Foreskin melanocyte (primary cell): ENCODE measurements at places on chromosomes 5 and 9.
A peak's percentile ranks its signal among the peaks of the same experiment; 100 is the strongest.

DNA sequence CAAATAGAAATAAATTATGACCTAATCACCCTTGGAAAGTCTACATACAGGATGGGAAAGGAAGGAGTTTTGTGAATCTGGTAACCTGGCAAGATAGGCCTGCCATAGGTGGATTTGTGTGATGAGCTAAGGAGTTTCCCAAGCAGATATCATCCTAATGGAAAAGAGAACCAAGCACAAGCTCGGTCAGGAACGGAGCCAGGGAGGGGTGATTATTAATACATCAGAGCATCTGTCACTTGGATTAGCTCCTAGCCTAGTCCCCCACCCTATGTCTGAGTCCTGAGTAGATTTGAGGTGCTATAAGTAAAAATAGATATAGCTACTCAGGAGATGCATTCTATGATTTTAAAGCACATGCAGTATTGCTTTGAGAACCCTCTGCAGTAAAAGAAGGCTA is 57.3 kb upstream of the SMARCA2 start:
- DNase-seq: no peak

- DNase-seq: no peak
Observed at GRCh38 chr9:16530669-16531642, 339.5 kb downstream of the BNC2 start.

- no peak for DNase-seq
Observed at GRCh38 chr9:97272072-97272471, 35.4 kb upstream of the CCDC180 start.

GRCh38 chr5:56310711-56311204 is 77.6 kb upstream of the ANKRD55 start:
- DNase-seq: no peak

DNA sequence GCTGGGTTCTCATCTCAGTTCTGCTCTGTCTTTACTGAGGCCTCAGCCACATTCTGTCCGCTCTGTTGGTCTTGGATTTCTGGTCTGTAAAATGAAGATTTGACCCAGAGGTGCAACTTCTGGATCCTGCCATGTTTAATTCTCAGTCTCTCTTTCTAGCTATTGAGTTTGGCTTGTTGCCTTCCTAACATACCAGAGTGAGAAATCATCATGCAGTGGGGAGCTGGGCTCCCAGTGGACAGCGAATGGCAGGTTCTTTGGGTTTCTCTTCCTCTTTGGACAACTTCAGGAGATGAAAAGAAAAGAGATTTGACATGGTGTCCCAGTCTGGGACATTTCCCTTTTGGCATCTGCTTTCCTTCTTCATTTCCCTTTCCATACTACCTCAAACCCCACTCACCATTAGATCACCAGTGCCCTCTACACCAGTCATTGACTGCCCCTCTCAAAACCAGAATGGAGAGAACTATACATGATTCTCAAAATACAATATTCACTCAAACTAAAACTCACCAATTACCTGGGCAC is 334.7 kb downstream of the ACTL7B start:
- no peak for DNase-seq

DNA sequence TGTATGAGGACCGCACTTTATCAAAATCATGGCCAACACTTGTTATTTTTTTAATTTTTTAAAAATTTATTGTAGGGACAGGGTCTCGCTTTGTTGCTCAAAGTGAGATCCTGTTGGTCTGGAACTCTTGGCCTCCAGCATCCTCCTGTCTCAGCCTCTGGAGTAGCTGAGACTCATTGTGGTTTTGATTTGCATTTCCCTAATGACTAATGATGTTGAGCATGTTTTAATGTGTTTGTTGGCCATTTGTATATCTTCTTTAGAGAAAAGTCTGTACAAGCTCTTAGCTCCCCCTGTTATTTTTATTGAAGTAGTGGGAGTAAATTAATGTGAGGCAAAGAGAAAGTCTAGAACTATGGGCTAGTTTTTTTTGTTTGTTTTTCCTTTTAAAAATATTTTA is 1.6 kb upstream of the RPS6 start:
- DNase-seq: no peak

GRCh38 chr5:62283005-62283404 is 23.0 kb upstream of the KIF2A start:
- no peak for DNase-seq

DNA sequence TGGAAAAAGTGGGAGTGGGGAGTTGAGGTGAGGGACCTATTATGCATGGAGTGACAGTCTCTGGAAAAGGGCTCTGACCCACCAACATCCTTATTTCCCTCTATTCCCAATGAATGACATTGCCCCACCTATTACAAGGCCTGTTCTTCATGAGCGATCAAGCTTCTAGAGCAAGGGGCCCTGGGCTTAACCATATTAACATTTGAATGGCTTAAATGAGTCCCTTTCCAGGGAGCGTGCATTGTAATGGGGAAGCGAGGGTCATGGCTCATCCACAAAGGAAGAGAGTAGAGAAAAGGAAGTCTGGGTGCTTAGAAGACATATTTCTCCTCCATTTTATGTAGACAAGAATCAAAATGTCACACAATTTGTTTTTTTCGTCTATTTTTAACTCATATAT is 255.5 kb downstream of the CAAP1 start:
- DNase-seq: no peak

GRCh38 chr9:129506892-129507291 is 114.0 kb downstream of the C9orf50 start:
- peak; percentile 51 for DNase-seq

DNA sequence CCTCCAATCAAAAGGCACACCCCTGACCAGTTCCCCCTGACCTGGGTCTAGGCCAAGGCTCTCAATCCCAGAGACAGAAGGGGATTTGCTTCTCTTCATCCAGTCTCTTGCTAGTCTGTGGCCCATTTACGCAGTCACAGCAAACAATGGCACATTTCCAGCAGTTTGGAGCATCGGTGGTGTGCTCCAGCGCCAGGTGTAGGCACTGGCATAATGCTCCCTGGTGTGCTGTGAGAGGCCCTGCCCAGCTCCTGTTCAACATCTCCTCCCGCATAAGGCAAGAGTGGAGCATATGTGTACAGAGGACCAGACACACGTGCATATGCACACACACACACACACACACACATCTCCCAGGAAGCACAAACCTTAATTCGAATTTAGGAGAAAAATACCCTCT is 79.5 kb upstream of the ERCC6L2 start:
- DNase-seq: no peak

DNA sequence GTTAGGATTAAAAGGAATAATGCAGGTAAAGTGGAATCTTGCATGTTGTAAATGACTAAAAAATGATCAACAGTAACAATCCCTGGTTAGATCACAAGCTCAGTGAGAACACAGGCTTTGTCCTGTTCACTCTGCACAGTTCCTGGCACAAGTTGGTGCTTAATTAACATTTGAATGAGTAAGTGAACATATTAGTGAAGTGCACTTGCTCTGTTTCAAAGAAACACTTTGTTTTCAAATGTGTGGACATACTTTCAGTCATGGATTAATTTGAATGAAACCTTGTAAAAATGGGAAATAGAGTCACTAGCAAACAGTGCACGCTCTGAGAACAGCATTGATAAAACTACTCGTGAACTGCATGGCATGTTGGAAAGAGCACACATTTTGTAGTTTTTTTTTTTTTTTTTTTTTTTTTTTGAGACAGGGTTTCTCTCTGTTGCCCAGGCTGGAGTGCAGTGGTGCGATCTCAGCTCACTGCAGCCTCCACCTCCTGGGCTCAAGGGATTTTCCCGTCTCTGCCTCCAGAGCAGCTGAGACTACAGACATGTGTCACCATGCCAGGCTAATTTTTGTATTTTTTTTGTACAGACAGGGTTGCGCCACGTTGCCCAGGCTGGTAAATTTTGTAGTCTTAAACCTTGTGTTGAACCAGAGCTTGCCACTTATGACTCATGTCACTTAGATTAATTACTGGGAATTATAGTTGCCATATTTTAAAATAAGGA is 159.9 kb downstream of the LURAP1L start:
- DNase-seq: no peak
